ENCODE measurements at places on chromosomes 1 and 21.
A peak's percentile ranks its signal among the peaks of the same experiment; 100 is the strongest.

GRCh38 chr1:31105646-31106045, 40.1 kb upstream of the PUM1 start:
- DNase-seq = no peak

- no peak for DNase-seq
Measured at GRCh38 chr1:59631561-59632255, 183.0 kb upstream of the HOOK1 start.

GRCh38 chr1:162930976-162931560, 70.1 kb upstream of the CCDC190 start:
- no peak for DNase-seq

DNA sequence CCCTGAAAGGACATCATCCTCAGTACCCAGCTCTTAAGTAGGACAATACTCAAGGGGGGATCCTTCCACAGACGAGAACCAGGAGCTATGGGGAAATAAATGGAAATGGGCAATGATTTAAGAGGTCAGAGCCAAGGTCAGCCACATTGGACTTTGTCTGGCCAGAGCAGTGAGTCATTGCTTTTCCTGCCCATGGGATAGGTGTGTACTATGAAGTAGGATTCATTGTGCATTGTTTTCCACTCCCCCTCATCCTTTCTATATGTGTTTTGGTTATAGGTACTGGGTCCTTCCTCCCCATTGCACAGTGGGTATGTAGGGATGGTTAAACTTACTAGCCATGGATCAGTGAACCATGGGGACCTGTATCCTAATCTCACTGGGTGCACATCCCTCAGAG, 328.9 kb upstream of the USP25 start:
- DNase-seq = no peak

- DNase-seq = no peak
Measured at GRCh38 chr1:202844259-202844658, 33.5 kb downstream of the PCAT6 start.

DNA sequence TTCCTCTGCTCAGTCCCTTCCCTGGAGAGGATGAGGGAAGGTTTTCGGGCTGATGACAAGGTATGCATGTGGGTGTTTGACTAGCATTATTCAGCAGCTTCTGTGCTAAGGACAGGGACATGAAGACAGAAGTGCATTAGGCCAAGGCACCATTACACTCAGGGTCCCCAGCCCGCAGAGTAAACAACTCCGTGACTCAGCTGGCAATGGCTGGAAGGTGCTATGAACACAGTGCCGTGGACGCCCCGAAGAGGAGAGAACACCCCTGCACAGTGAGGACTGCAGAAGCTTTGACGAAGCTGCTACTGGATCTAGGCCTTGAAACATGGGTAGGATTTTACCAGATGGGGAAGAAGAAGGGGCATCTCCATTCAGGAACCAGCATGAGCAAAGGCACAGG, 13.7 kb upstream of the EPS8L3 start:
- no peak for DNase-seq

DNA sequence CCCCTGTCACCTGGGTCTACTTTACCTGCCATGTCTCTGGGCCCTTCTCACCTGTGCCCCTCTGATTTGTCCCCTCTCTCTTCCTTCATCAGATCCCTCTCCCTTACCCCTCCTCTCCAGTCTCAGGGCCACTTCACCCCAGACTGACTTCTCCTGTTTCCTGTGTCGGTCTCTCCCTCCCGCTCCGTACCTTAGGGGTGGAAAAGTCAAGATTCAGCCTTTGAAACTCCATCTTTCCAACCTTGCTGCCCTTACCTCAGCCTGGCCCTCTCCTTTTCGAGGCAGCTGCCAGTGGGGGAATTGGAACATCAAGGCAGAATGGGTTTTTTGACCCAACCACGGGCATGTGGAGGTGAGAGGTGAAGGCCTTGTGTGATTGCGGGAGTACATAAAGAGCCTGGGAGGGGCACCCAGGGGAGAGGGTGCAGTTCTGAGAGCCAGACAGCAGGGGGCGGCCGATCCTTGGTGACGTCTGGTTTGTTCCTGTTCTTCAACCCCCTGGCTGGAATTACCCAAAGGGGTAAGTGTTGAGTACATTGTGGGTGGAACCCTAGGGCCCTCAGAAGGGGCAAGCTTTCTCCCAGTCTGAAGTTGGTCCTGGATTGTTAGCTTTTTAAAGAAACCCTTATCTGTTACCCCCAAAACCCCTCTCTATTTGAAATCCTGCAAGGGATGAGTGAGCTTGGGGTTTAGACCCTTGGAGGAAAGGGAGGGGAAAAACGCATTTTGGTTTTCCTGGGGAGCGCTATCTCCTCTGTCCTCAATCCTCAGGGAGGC, 12.3 kb upstream of the DMBX1 start:
- no peak for DNase-seq

GRCh38 chr1:211947396-211948295, 87.7 kb downstream of the INTS7 start:
- peak; percentile 93 for DNase-seq

- peak; percentile 24 for DNase-seq
Measured at GRCh38 chr1:151196292-151196800, 2.0 kb upstream of the PIP5K1A start.

DNA sequence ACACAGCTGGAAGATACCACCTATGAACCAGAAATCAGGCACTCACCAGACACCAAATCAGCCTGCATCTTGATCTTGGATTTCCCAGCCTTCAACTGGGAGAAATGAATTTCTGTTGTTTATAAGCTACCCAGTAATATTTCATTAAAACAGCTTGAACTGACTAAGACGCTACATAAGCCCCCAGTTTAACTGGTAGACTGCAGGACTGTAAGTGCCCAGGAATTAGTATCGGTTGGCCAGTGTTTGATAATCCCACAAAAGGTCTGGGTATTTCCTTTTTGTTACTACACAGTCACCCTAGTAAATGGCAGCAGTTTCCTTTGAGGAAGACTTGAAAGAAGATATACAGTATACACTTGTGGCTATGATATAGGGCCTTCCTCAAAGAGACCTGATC, 7.3 kb upstream of the SLC35D1 start:
- no peak for DNase-seq

- DNase-seq = no peak
Measured at GRCh38 chr1:32180186-32181060, 948 bp downstream of the TXLNA start.

GRCh38 chr1:165899461-165899941, 72.1 kb downstream of the UCK2 start:
- no peak for DNase-seq

DNA sequence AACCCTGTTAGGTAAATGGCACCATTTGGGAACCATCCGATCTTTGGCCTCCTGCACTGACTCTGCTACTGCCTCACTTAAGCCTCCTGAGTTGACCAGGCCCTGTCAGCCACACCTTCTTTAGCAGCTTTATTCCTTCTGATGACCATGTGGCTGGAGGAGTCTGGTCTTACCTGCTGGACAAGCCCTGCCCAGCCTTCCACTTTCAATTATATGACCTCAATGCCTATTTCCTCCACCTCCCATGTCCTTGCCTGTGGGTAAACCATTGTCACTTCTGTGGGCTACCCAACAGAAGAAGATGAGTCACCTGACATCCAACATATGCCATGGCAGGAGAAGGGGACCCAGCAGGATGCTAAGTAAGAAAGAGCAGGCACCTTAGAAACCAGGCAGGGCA, 393.8 kb downstream of the NTNG1 start:
- DNase-seq = no peak

DNA sequence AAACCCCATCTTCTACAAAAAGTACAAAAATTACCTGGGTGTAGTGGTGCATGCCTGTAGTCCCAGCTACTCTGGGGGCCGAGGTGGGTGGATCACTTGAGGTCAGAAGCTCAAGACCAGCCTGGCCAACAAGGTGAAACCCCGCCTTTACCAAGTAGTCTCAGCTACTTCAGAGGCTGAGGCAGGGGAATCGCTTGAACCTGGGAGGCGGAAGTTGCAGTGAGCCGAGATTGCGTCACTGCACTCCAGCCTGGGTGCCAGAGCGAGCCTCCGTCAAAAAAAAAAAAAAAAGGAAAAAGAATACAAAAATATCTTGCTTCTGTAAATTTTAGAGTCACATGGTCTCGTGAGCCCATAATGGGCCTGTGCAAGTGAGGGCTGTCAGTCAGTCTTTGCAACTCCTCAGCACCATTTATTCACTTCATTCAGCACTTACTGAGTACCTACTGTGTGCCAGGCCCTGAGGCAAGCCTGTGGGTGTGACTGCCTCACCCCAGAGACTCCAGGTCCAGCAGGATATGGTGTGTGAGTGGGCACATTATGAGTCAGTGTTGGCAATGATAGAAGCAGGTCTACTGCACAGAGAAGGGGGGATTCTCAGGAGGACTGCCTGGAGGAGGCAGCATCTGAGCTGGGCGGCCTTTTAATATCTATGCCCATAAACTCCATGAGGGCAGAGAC, 46.8 kb upstream of the TARDBP start:
- DNase-seq = no peak

DNA sequence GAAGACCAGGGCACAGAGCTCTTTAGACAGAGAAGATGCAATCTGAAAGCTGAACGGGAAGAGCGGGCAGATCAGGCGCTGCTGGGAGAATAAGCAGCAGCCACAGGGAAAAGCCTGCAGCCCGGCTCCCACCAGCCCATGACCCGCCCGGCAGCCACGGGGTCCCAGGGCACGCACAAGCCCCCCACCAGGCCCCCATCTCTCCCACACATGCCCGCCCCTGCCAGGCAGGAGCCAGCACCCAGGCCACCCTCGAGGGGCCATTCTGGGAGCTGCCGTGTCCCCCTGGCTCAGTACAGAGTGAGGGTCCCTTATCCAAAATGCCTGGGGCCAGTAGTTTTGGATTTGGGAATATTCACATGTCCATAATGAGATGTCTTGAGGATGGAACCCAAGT, 16.3 kb downstream of the SLC19A1 start:
- DNase-seq = no peak

- no peak for DNase-seq
Measured at GRCh38 chr21:16473988-16474387, 744.2 kb downstream of the USP25 start.

DNA sequence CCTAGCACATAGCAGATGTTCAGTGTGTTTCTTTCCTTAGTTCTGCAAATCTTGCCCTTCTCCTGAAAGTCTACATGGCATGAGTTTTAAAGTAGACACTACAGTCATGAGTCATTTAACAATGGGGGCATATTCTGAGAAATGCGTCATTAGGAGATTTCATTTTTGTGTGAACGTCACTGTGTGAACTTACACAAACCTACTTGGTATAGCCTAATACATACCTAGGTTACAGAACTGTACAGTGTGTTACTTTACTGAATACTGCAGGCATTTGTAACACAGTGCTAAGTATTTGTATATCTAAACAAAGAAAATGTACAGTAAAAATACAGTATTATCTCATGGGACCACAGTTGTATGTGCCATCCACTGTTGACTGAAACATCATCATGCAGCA, 10.0 kb downstream of the TTF2 start:
- DNase-seq = no peak

- DNase-seq = no peak
Measured at GRCh38 chr1:12130466-12131130, 36.2 kb upstream of the TNFRSF1B start.

DNA sequence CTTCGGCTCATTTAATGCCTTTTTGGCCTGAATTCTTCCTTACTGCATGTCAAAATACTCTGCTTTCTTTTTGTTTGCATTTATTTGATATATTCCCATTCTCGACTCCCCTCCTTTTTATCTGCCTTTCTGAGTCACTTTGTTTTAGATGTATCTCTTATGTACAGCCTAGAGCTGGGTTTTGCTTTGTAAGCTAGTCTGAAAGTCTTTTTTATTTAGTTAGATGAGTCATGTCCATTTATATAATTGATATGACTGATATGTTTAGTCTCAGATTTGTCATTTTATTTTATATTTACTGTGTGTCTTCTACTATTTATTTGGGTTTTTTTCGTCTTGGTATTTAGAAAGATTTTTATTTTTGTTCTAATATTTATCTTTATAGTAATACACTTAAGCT, 33.6 kb upstream of the GNG5 start:
- no peak for DNase-seq

GRCh38 chr1:30111431-30111830, 612.0 kb downstream of the MATN1 start:
- DNase-seq = no peak

DNA sequence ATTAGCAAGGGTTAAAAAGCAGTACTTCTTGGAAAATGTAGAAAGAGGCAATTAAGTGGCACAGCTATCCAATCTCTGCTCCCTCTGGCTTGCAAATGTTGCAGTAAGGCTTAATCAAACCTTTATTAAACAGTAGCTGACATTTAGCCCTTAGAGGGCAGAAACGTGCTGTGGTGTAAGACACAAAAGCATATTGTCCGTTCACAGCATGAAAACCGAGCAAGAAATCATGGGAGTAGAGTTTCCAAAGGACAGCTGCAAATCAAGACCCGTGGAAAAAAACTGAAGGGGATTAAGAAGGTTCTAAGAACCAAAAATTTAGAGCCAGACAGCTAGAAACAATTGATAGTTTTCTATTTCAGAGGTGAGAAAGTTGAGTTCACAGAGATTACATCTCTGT, 13.1 kb downstream of the ZP4 start:
- DNase-seq = no peak

DNA sequence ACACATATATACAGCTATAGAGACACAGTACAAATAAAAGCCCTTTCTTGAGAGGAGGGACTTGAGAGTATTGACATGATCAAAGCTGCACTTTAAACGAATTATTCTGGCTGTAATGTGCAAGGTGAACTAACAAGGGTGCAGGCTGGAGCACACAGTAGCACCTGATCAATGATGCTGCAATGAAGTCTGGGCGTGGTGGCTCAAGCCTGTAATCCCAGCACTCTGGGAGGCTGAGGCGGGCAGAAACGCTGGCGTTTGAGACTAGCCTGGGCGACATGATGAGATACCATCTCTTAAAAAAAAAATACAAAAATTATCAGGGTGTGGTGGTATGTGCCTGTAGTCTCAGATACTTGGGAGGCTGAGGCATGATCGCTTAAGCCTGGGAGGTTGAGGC, 14.1 kb upstream of the CTH start:
- no peak for DNase-seq

DNA sequence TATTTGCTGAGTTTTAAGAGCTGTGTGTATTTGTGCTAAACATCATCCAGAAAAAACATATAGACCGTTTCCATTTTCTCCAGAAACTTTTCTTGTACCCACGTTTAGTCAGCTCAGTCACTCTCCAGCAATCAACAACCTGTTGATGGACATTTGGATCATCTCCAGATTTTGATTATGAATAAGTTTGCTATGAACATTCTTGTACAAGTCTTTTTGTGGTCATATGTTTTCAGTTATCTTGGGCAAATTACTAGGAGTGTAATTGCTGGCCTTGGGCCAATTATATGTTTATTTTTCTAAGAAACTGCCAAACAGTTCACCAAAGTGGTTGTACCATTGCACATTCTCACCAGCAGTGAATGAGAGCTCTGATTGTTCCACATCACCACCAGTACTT, 221.8 kb downstream of the CENPF start:
- DNase-seq = no peak

GRCh38 chr1:235102993-235103411, 25.6 kb downstream of the TOMM20 start:
- no peak for DNase-seq

GRCh38 chr1:185474440-185475149, 157.6 kb upstream of the IVNS1ABP start:
- no peak for DNase-seq

DNA sequence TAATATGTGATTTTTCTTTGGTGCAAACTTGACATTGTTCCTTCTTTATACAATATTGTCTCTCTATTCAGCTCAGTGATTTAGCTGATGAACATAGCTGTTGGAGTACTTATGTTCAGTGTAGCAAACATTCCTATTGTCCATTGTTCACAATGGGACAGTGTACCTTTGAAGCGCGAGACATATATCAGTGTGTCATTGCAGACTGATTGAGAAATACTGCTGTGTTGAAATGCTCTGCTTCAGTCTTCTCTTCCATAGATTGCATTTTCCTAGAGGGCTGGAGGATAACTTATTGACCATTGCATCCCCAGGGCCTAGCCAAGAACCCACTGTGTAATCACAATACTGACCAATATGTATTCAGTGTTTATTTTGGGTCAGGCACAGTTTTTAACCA, 46.5 kb downstream of the HLX start:
- no peak for DNase-seq
